ENCODE measurements at places on chromosomes 1 and 21. TPM values are rescaled to one million over a fixed set of nuclear protein-coding genes. Genes with fewer than 3 reads are reported as not detected.

Gene TAS1R1
- total RNA-seq, result not detected

DNA sequence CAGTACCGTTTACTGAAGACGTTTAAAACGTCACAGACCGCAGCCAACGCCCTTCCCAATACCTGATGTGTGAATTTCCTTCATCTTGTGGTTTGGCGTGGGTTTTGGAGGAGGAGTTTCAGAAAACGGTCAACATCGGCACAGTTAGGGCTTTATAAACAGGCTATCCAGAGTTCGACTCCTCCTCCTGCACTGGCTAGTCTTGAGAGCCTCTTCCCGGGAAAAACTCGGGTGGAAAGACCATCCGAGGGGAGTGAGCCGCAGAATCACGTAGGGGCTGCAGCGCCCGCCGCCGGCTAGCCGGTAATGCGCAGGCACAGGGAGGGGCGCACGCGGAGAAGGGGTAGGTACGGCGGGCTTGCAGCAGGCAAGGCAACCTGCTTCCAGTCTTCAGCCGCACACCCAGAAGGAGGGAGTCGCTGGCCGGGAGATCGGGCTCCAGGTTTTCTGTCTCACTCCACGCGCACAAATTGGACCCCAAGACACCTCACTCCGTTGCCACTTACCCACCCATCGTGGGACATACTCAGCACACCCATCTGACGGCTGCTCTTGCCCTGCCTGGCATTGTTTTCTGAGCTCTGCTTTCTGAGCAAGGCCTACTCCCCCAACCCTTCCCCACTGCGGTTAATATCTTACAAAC, 25.4 kb downstream of the SLC19A2 start:
- no peak for DNase-seq

Gene PPM1J
- 6.0 TPM for total RNA-seq

GRCh38 chr1:21337928-21338572, 47.8 kb upstream of the ECE1 start:
- peak; percentile 66 for DNase-seq

- DNase-seq, result no peak
These were observed 141.0 kb upstream of the JUN start for GRCh38 chr1:58924821-58925220.

Gene SLFNL1
- 0.35 TPM for total RNA-seq

GRCh38 chr1:31910933-31911332, 27.2 kb downstream of the PTP4A2 start:
- no peak for DNase-seq

- DNase-seq, result no peak
These were observed 120.7 kb upstream of the SOD1 start for GRCh38 chr21:31538816-31539215.

Gene CCDC185
- total RNA-seq, result not detected

DNA sequence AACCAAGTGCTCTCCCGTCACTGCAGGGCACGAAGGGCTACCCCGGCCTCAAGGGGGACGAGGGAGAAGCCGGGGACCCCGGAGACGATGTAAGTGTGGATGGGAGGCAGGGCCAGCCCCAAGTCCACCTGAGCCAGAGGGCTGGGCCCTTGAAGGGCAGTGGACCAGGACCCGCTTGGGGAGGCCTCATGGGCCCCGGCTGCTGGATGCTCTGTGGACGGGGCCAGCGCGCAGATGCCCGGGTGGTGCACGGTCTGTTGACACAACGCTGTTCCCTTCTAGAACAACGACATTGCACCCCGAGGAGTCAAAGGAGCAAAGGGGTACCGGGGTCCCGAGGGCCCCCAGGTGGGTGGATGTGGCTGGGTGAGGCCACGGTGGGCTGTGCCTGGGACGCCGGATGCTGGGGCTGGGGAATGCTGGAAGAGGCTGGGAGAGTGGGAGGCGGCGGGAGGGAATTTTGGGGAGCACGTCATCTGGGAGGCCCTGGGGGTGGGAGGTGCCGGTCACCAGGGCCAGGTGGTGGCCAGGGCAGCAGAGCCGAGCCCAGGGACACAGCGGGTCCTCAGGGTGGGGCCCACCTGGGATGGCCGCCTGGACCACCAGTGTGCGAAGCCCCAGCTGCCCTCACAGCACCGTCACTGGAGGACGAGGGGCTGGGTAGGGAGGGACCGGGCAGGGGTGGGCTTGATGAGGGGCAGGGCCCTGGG, 17.5 kb downstream of the COL6A1 start:
- no peak for DNase-seq

DNA sequence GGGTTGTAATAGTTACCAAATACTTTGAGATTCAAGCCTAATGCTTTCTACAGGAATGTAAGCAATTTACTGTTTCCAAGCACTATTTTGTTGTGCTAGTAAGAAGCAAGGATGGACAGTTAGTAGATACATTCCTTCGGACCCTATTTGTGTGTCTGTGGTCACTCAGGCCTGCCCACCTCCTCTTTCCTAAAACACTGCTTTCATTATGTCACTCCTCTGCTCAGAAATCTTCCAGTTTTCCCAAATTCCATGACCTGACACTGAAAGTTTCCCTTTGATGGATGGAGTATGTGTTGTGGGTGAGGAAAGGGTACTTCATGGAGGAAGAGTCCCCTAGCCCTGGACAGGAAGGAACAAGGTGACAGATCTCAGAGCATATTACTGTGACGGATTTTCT, 141.1 kb downstream of the DISP1 start:
- no peak for DNase-seq
